ENCODE measurements at places on chromosomes 11 and 22. TPM values are rescaled to one million over a fixed set of nuclear protein-coding genes. Genes with fewer than 3 reads are reported as not detected.

DNA sequence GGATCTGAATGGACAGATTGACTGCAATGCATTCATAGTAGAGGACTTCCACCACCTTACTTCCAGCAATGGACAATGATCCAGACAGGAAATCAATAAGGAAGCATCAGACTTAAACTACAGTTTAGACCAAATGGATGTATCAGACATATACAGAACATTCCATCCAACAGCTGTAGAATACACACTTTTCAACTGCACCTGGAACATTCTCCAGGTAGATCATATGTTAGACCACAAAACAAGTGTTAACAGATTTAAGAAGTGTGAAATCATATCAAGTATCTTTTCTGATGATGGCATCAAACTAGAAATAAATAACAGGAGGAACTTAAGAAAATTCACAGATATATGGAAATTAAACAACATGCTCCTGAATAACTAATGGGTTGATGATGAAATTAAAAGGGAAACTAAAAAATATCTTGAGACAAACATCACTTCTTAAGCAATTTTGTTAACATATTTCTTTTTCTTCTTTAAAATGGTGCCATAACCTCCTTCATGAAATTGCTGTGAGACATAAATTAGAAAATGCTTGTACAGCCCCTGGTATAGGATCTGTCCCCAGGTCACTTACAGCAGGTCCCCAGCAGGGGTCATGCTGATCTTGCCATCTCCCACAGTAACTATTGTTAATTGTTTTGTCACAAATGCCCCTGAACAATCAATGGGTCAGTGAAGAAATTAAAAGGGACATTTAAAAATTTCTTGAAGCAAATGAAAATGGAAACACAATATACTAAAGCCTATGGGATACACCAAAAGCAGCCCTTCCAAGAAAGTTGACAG, 100.0 kb upstream of the OR4B1 start:
- DNase-seq, result no peak

GRCh38 chr11:98834776-98835175, 186.0 kb upstream of the CNTN5 start:
- DNase-seq, result no peak

- no peak for DNase-seq
These were observed 95.9 kb downstream of the C11orf58 start for GRCh38 chr11:16834384-16834783.

GRCh38 chr22:39496131-39496838, 5.8 kb upstream of the MIEF1 start:
- DNase-seq, result peak; percentile 46

DNA sequence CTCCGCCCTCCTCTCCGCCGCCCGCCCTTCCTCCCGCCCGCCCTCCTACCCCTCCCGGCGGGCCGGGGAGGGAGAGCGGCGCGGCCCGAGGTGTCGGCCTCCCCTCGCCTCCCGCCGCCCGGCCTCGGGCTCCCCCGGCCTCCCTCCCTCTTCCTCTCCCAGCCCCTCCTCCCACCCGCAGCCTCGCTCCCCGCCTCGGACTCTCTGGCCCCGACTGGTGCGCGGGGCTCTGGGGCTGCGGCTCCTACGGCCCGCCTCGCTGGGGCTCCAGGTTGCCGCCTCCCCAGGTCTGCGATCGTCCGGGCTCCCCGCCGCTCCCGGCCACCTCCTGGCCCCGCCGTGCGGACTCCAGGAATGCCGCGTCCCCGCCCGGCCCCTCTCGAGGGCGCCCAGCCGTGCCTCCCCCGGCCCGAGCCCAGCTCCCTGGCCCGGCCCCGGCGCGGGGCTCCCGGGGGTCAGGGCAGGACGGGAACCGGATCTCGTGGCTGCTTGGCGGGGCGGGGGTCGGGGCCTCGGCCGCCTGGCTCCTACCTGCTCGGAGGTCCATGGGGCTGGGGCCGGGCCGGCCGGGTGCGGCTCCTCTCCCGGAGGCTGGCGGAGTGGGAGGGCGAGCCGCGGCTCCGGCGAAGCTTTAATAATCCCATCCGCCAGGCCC, at the start of gene CLCF1:
TSS of gene CLCF1 (minus strand) at position 606 of the 655 bp plus-strand sequence. CDS start at position 547, 59 bp downstream.
- DNase-seq, result no peak

GRCh38 chr11:7909585-7910285, 21.3 kb downstream of the OR10A6 start:
- DNase-seq, result no peak

DNA sequence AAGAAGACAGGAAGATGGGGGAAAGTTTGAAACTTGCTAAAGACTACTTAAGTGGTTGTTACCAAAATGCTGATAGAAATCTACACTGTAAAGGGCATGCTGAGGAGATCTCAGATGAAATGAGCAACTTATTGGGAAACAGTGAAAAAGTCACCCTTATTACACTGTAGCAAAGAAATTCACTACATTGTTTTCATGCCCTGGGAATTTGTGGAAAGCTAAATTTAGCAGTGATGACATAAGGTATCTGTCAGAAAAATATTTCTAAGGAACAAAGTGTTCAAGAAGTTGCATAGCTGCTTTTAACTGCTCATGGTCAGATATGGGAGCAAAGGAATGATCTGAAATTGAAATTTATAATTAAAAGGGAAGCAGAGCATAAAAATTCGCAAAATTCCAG, 702.4 kb upstream of the LRRC4C start:
- DNase-seq, result no peak

DNA sequence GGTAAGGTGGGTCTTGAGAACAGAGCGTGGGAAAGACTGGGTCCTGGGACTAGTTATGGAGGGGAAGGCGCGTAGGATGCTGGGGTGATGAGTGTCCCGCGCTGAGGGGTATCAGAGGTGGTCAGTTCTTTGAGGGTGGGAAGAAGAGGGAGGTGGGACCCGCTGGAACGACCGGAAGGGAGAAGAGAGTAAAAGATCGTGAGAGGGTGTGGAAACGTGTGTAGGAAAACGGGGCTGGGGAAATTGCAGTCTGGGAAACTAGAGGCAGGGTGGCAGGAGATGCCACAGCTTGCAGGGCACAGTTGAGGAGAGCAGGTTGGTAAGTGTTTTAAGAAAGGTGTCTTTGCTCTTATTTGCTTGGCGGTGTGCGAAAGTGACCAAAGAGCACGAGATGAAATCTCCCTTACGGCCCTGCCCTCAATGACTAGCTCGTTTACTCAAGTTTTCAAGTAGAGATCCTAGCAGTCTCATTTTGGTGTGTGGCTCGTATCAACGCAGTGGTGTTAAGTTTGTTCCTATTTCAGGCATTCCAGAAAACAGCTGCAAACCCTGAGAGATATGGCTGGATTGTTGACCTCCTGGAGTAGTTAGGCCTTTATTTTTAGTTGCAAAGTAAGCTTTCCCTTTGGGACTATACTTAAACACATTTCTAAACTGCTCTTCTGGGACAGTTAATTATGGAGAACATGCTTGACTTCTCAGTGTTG, 615 bp downstream of the STT3A start:
- no peak for DNase-seq

DNA sequence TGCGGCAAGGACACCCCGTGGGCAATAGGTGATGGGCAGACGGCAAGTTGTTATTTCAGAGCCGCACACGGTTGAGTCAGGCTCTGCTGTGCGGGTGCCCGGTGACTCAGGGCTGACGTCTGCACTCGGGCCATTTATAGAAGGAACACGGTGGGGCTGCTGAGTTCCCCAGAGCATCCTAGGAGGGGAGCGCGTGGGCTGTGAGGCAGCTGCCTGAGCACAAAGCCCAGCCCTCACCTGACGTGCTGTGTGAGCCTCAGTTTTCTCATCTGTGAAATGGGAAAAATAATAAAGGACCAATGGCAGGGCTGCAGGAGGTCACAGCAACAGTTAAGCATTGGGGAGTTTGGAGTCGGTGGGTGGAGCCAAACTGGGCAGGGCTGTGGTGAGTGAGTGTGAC, 11.3 kb upstream of the RHOD start:
- no peak for DNase-seq

- no peak for DNase-seq
These were observed 15.3 kb downstream of the PTS start for GRCh38 chr11:112241486-112241885.

DNA sequence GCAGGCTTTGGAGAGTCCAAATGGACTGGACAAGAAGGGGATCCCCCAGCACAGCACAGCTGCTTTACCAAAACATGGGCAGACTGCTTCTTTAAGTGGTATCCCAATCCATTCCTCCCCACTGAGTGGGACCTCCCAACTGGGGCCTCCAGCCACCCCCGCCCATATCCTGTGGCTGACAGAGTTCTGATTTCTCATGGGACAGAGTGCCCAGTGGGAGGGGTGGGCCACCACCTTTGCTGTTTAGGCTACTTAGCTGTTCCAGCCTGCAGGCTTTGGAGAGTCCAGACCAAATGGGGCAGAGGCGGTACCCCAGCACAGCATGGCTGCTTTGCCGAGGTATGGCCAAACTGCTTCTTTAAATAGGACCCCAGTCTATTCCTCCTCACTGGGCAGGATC, 26.9 kb upstream of the DEUP1 start:
- DNase-seq, result no peak

DNA sequence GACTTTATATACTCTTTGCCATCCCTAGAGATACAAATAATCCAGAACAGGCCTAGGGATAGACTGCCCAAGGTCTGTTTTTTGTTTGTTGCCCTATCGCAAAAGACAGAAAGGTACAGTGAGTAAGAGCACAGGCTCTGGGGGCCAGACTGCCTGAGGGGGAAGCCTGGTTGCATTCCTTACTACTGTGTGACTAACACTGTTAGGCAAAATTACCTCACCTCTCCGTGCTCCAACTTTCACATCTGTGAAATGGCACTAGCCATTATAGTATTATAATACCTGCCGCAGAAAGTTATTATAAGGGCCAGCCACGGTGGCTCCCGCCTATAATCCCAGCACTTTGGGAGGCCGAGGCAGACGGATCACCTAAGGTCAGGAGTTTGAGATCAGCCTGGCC, 14.5 kb downstream of the SLC35F2 start:
- DNase-seq, result no peak

DNA sequence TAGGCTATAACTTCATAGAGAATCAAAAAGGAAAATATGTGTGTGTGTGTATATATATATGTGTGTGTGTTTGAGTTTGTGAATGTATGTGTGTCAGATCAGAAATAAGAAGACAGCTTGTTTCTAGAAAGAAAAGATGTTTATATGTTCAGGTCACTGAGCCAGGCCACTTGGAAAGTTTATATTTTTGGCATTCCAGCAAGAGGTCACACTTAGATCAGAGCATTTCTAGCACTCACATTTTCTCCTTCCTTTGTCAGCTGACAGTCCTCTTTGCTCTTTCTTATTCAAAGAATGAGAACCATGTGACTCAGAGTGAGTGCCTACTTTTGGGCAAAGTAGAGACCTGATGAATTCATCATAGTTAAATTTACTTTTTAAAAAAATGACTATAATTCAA, 22.9 kb downstream of the RAB38 start:
- DNase-seq, result no peak

- no peak for DNase-seq
These were observed 45.1 kb upstream of the FBXO3 start for GRCh38 chr11:33819278-33820035.

Gene TP53AIP1
- total RNA-seq, result not detected

Gene NTM
- not detected for total RNA-seq

Gene TEF
- 2.9 TPM for total RNA-seq

Gene HEPHL1
- not detected for total RNA-seq

Gene SLC1A2
- 0.05 TPM for total RNA-seq

Measured in activated T-cell treated with anti-CD3 and anti-CD28 coated beads, Interleukin-2, amount 50 U/mL, for 4 hours (primary cell).